ENCODE measurements at places on chromosomes 6 and 20. TPM values are rescaled to one million over a fixed set of nuclear protein-coding genes. Genes with fewer than 3 reads are reported as not detected.

The BTN2A1 gene
- total RNA-seq, result 41.6 TPM

The FAM83C gene
- total RNA-seq, result not detected

The GABRR1 gene
- total RNA-seq, result 1.6 TPM

The HM13 gene
- total RNA-seq, result 136 TPM

The ZNF165 gene
- 0.42 TPM for total RNA-seq

The NKAIN4 gene
- total RNA-seq, result not detected

The BTBD3 gene
- total RNA-seq, result 25.6 TPM

The BMP6 gene
- total RNA-seq, result 1.2 TPM

DNA sequence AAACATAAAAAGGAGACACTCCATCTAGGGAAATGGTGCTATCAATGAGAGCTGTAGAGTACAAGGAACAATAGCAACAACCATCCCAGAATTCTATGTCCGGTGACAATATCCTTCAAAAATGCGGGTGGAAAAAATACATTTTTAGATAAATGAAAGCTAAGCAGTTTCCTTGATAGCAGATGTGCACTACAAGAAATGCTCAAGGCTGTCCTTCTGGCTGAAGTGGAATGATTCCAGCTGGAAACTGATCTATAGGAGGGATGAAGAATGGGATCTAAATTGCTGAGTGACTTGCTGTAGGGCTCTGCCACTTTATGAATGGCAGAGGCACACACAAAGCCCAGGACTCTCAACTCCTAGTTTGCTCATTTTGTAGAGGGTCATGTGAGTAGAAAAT is 763.1 kb downstream of the C6orf118 start:
- no peak for DNase-seq

DNA sequence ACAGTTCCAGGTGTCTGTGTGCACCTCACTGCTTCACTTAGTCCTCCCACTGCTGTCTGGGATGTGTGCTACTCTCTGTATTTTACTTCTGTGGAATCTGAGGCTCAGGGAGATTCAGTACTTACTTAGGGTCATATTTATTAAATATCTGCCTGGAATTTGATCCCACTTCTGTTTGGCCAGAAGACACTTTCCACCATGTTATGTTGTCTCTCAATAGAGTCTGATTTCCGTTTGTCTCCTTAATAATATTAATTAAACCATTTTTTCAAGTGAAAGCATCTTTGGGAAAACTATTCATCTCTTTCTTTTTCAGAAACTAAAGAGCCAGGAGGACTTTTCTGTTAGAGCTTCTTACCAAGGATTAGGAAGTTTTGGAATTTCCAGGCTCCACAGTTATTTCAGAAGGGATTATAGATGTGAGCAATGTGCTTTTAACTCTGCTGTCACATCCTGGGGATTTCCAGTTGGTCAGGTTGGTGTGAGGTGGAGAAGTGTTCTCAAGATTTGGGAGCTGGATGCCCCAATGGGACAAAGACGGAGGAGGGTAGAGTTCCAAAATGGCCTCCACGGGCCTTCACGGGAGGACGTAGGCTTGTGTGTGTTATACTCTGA is 156.8 kb upstream of the RALGAPA2 start:
- DNase-seq, result no peak

DNA sequence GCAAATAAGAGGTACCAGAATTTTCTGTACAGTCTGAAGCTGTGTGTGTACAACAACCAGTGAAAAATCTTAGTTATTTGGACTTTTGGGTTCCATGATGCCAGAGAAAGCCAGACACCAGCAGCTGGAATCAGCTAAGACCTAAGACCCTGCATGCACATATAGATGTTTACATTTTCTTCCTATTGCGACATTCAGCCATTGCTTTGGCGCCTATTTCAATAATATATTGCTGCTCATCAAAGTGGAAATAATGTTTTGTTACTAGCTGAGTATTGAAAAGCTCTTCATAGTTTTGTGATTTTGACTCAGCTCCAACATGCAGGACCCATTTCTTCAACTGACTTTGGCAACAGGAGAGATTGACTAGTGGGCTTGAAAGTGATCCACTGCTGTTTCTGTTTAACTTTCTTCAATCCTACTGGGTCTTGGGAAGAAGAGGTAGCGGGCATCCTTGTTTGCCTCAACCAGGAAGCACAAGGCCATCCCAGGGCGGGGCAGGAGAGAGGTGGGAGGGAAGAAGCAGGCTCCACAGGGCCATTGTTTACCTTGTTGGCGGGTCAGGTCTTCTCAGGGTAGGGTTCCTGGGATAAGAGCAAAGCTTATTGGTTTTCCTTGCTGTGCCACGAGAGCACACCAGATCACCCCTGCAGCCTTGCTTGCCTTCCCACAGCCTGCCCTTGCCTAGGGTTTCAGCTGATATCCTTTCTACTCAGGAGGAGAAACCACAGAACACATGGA is 101.3 kb upstream of the ESR1 start:
- no peak for DNase-seq

DNA sequence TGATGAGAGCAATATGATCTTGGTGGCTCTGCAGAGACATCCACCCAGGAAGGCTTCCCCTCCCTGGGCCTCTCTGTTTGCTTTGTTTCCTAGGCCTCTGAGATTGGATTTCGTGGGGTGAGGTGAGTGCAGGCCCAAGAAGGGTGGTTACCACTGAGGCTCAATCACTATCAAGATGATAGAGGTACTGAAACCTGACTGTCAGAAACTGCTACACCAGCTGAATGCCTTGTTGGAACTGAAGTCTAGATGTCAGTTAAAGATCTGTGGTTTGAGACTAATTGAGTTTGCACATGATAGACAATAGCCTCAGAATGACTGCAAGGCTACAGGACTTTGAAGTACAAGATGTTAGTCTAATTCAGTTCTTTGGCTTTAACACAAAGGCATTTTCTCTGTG is 15.2 kb downstream of the VNN1 start:
- no peak for DNase-seq

DNA sequence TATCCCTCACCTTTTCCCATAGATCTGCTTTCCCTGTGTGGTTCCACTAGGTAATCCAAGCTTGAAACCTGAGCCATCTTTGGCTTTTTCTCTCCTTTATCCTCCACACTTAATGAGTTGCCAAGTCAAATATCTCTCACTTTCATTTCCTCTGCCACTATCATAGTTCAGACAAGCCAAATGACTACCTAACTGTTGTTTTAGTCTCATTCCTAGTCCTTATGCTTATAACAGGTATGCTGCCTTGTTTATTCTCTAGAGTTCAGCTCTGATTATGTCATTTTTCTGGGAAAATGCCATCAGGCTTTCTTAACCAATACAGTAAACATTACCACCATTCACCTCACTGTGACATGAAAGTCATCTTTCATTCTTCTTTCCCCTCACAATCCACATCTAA is 6.5 kb downstream of the EFHC1 start:
- DNase-seq, result no peak

DNA sequence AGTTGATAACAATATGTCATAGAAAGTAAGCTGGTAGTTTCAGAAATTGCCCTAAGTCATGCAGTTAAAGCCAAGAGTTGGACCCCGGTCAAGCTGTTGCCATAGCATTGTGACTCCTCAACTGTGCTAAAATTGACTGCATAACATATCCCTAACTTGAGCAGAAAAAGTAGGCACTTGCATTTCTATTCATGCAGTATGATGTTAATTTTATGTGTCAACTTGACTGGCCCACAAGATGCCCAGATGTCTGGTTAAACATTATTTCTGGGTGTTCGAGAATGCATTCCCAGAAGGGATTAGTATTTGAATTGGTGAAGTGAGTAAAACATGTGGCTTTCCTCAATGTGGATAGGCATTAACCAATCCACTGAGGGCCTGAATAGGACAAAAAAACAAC is 136.4 kb downstream of the GPR63 start:
- no peak for DNase-seq

- DNase-seq, result no peak
Observed at GRCh38 chr6:118218156-118218555, 311.1 kb downstream of the SLC35F1 start.

GRCh38 chr20:20371083-20371482 is 3.2 kb downstream of the INSM1 start:
- DNase-seq, result no peak

- DNase-seq, result no peak
Observed at GRCh38 chr6:93105017-93105416, 314.3 kb downstream of the EPHA7 start.

DNA sequence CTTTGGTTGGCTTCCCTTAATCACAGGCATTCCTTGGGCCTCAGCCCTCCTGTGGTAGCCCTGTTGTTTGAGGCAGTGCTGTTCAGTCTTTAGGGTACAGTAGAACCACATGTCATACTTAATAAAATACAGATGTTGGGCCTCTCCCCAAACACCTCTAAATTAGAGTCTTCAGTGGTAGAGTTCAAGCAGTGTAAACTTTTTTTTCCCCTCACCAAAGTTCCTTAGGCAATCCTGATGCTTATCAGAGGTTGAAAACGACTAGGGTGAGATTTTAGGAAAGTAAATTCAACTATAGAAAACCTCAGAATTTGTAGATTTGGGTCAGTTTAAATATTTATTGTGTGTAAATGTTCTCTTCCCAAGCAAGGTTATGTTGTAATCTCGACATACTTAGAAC is 44.6 kb downstream of the BLTP3A start:
- no peak for DNase-seq

DNA sequence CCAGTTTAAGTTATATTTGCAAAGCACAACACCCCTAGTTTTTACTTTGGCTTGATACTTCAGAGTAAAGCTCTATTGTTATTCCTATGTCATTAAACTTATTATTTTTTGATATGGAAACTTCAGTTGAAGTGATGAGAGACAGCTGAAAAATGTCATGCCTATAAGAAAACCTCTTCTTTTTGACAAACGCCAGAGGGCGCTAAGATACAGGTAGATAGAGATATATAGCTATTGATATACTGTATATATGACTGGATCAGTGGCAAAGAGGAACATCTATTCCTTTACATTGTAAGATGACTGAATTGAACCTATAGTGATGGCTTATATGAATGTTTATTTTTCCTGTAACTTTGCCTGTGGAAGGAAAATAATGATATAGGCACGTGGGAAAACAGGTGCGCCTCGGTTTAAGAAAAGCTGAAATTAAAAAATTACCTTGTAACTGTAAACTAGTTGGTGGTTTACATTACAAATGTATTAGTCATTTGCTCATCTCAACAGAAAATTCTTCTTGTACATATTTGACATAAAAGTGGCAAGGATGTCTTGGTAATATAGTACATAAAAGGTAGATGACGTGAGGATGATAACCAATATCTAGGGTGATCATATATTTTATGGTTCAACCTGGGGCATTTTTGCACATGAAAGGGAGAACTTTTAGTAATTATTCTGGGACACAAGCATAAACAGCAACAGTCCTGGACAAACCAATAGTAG is 74.1 kb downstream of the LAMA4 start:
- DNase-seq, result no peak

- DNase-seq, result no peak
Observed at GRCh38 chr6:109050447-109051102, 44.1 kb downstream of the SESN1 start.

GRCh38 chr6:29624520-29624961 is 8.4 kb downstream of the GABBR1 start:
- no peak for DNase-seq

- DNase-seq, result no peak
Observed at GRCh38 chr6:157715728-157716164, 107.3 kb upstream of the SNX9 start.

DNA sequence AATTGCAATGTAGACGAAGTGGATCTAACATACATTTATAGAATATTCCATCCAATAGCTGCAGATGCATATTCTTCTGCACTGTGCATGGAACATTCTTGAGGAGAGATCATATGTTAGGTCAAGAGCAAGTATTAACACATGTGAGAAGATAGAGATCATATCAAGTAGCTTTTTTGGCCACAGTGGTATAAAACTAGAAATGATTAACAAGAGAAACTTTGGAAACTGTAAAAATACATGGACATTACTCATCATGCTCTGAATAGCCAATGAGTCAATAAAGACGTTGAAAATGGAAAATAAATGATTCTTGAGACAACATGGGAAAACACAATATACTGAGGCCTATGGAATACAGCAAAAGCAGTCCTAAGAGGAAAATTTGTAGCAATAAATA is 94.2 kb downstream of the STXBP5 start:
- no peak for DNase-seq

DNA sequence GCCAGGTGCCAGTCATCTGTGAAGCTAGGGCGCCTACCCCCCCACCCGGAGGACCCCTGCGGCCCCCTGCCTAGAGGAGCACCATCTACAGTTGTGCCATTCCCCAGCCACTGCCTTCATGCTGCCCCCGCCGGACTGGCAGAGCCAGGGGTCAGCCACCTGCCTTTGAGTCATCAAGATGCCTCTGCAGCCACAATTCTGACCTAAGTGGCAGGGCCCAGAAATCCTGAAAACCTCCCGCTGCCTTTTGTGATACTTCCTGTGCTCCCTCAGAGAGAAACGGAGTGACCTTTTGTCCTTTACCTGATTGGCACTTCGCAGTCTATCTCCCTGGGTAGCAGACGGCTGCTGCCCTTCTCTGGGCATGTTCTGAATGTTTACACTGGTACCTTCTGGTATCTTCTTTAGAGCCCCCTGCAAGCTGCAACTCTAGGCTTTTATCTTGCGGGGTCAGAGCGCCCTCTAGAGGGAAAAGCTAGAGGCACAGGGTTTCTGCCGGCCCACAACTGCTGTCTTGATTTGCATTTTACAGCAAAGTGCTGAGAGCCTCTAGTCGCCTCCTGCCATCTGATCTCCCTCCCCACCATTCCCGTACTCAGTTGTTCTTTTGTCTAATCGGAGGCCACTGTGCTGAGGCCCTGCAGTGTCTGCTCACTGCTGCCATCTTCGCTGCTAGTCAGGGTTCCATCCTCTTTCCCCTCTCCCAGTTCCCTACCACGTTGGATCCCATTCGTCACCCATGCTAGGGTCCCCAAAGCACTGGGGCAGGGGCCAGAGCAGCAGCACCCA is 26.9 kb downstream of the SPATA2 start:
- DNase-seq, result no peak

GRCh38 chr6:139364982-139365379 is 9.5 kb downstream of the CITED2 start:
- no peak for DNase-seq
